Mucosa of descending colon (tissue), 3 donors: ENCODE measurements at places on chromosomes 5 and 9.
A peak's percentile ranks its signal among the peaks of the same experiment; 100 is the strongest.

GRCh38 chr9:114311571-114312512 is 11.1 kb upstream of the ORM1 start:
- peak; percentile 19 for DNase-seq

DNA sequence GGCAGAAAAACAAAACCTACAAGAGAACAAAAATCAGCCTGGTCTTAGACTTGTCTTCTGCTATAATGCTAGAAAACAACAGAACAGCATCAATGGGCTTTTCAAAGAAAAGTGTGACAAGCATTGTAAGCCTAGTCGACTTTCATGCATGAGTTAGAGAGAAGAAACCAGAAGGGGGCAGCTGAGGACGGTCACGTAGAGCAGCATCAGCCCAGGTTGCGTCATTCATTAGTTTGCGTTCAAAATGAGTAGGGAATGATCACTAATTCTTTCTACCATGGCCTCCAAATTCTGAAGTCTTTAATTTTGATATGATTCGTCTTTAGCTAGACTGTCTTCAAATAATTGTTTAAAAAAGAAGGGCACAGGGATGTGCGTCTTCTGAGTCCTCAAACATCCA is 4.7 kb upstream of the ISCA1 start:
- DNase-seq = no peak

- DNase-seq = peak; percentile 37
Observed at GRCh38 chr5:67648201-67648671, 451.6 kb upstream of the CD180 start.

- no peak for DNase-seq
Observed at GRCh38 chr5:135222171-135222681, 176.8 kb downstream of the MACROH2A1 start.

DNA sequence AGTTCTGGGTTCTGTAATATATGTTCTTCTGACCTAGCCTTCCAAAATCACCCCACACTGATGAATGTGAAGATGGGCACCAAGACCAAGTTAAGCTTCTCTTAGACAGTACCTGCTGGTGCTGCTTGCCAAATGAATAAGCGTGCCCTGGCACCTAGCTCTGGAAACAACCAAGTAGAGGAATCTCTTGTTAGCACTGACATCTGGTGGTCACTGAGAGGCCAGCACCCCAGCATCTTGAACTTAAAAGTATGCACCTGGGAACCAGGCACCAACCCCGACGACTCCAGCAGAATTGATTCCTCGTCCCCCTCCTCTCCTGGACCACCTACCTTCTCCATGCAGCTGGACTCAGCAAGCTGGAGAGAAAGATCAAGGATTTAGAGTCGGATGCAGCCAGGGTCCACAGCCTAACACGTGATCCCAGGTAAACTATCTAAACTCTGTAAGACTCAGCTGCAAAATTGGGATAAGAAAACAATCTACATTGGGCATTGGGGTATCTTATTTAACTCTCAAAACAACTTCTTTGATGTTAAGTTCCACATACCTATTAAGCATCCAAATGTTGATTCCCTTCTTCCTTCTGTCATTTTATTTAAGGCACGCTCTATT is 89.8 kb downstream of the SLC1A3 start:
- no peak for DNase-seq

DNA sequence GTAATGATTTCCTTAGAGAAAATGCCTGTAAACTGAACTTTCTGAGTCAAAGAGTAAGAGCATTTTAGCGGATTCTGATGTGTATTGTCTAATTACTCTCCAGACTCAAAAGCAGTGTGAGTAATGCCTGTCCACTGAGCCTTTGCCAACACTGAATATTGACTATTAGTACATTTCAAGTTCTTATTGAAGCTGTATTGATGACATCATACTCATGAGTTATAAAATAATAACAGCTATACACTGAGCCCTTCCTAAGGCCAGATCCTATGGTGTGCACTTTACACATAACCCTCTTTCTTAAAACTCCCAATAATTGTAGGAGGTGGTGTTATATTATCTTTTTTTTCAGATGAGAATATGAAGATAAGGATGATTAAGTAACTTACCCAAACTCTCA is 152.8 kb upstream of the TRPC7 start:
- DNase-seq = no peak

DNA sequence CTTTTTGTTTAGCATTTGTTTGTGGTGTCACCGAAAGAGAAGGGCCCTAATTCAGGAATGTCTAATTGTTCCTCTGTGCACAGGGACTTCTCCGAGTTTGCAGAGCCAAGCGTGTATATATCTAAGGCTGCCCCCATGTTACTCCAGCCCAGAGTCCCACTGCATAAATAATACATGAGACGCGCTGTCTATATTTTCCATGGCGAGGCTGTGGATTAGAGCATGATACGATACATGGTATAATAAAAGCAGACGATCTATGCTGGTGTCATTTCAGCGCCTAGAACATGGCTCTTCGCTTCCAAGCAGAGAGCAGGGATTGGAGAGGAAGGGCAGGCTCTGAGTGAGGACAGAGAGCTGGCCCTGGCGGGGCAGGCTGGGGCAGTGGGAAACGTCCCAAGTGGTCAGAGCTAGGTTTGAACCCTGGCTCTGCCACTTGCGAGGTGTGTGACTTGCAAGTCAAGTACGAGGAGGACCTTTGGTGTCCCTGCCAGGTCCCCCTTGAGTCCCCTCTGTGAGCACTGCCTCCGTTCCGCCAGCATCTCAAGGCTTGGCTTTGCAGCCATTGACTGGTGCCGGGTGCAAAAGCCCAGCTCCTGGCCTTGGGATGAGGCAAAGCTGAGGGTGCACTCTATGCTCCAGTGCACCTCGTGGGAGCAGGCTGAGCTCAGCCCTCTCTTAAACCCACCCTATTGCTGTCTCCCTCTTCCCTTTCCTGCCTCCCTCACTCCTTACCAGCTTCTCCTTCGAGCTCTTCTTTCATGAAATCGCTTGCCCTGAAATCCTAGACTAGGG is 29.2 kb upstream of the LAMC3 start:
- DNase-seq = no peak

GRCh38 chr9:136492978-136493522 is 10.2 kb upstream of the SEC16A start:
- no peak for DNase-seq

GRCh38 chr9:70385426-70385825 is 29.0 kb downstream of the KLF9 start:
- no peak for DNase-seq

DNA sequence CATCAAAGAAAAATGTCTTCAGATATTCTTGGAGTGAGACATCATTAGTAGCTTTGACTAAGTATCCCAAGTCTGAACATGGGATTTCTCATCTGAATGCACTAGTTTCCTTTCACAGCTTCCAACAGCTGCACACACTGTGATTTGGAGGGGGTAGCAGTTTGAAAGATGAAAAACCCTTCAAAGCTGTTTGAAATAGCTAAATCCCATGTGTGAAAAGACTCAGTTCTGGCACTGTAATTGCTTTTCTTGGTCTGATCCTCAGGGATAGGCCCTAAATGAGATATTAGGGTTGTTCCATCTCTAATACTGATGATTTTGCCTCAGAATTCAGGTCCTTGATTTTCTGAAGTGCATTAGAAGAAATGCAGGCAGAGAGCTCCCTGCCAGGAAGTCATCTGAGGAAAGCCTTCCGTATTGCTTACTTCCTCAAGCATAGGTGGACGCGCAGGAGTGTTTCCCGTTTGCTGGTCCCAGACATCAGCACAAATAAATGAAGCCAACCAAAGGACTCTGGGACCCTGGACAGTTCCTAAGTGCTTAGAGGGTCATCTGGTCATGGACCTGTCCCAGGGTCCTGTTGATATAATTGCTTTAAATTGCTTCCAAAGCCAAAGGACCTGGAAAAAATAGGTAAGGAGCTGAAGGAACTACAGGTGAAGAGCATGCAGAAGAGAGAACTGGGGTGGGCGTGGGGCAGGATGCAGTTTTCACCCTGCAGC is 25.6 kb upstream of the FRMPD1 start:
- DNase-seq = no peak

GRCh38 chr5:9924614-9925013 is 294.5 kb upstream of the TAS2R1 start:
- DNase-seq = no peak

- DNase-seq = no peak
Observed at GRCh38 chr9:80787636-80788035, 901.7 kb downstream of the TLE1 start.

- no peak for DNase-seq
Observed at GRCh38 chr5:131994090-131994489, 17.4 kb downstream of the ACSL6 start.

DNA sequence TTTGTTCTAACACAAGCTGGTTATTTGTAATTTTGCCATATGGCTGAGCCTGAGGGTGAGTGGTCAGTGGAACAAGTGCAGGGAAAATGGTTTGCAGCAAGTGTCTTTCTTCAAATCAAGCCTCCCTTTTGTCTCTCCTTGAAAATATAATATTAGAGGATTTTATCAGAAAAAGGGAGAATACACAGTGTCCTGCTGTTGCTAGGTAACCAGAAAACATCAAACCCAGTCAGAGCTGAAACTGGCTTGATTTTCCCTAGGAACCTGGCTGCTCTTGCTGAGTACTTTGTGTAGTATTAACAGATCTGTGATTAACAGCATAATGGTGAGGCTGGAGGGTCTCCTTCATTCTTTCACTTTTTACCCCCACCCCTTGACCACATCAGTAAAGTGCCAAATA is 314.0 kb downstream of the ARHGEF28 start:
- no peak for DNase-seq

DNA sequence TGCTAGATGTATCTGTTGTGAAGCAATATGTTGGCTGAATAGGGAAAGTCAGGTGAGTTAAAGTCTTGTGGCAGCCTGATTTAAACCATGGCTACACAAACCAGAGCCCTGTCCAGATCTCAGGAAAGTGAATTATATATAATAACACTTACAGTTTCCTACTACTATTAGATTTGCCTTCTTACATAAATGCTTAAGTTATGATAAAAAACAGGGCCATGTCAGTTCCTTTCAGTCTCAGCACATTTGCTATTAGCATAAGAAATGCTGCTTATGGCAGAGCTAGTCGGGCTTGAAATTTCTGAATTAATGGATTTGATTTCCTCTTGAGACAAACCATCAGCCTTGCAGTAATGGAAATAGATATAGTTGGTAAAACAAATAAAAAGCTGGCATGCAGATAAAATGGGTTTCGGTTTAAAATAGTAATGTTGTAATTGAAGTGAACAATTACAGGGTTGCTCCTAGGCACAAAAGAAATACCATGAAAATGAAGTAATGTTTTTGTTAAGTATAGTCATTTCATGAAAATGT is 664.2 kb upstream of the ZNF608 start:
- no peak for DNase-seq
